ENCODE measurements at places on chromosomes 7 and 10.
A peak's percentile ranks its signal among the peaks of the same experiment; 100 is the strongest.

DNA sequence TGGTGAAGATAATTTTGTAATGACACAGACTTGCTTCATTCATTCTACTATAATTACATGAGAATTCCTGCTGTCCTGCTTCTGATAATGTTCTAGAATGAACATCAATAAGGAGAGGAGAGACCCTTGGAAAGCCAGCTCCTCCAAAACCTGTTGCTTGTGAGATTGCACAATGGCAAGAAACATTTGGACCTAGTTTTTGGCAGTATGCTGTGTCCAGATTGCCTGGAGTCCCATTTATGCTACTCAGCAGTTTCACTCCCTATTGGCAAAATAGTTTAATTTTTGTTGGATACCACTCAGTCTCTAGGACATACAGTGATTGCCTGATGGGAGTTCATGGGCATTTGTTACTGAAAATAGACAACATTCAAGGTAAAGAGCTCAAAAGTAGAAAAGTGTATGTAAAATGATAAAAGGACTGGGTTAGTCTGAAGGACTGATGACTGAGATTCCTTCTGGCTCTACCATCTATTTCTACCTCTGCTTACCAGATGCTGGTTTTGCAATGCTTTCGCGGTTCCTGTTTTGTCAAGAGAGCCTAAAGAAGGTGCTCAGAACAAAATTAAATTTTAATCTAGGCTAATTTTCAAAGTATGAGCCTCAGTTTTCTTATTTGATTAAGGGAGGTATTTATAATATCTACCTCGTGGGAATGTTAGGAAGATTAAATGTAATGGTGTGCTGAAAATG is 8.0 kb upstream of the ACTR3B start:
- ATAC-seq = no peak

DNA sequence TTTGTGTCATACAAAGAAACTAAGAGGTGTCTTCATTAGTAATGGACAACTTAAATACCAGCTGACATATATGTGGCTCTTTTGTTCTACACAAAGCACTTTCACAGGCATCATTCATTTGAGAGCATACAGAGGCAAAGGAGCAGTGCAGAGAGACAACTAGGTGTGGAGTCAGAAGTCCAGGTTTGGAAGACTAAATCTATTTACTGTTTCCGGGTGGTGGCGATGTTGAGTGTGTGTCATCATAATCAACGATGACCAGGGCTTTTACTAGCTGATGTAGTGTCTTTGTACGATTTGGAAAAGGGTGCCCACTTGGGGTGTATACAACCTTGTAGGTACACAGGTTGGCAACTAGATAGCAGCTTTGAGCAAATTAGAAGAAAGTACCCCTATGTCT is 195.5 kb upstream of the CCDC6 start:
- ATAC-seq = no peak

GRCh38 chr10:21369697-21370096 is 155.8 kb downstream of the SKIDA1 start:
- no peak for ATAC-seq

- no peak for ATAC-seq
Observed at GRCh38 chr10:96473866-96474265, 39.9 kb downstream of the TLL2 start.

DNA sequence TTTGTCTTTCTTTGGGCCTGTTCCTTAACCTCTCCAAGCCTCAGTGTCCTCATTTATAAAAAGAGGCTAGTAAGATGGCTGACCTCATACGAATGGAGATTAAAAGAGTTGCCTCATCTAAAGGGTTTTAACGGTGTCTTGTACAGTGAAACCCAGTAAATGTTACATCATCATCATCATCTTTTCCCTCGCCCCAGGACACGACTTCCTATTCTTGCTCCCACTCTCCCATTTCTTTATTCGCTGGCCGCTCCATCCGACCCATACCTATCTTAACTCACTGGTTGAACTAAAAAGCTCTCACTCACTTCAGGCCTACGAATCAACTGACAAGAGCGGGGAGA is 554 bp downstream of the FRA10AC1 start:
- peak; percentile 8 for ATAC-seq

DNA sequence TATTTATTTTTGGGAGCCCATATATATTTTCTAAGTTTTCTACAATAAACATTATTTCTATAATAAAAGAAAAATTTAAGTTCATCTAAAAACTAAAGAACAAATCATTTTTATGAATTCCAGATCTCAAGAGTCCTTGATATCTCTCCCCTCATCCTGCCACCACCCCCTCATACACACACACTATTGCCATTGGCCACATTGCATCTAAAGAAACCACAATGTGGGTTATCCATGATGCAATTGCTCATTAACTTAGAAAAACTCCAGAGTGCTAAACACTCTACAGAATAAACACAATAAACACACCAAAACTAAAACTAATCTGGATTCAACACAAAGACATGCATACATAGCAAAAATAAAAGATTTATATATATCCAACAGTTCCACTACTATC is 37.8 kb downstream of the FAM13C start:
- ATAC-seq = no peak

- no peak for ATAC-seq
Observed at GRCh38 chr7:2640846-2641316, 9.1 kb downstream of the TTYH3 start.

- ATAC-seq = peak; percentile 55
Observed at GRCh38 chr7:157477550-157478212, 140.9 kb downstream of the DNAJB6 start.

- no peak for ATAC-seq
Observed at GRCh38 chr7:148790850-148791249, 92.1 kb downstream of the CUL1 start.

- ATAC-seq = no peak
Observed at GRCh38 chr10:121597504-121598262, 561 bp downstream of the FGFR2 start.

- ATAC-seq = no peak
Observed at GRCh38 chr10:130580975-130581374, 444.8 kb downstream of the GLRX3 start.

Data from activated CD4-positive, CD25-positive, alpha-beta regulatory T cell treated with anti-CD3 and anti-CD28 coated beads, Interleukin-2, amount 50 U/mL, for 24 hours (primary cell).